Activated effector memory CD4-positive, alpha-beta T cell treated with Interleukin-2 at 50 U/mL for 16 hours (primary cell): ENCODE measurements at places on chromosomes 4 and X.

GRCh38 chr4:103567591-103567990 is 152.2 kb downstream of the TACR3 start:
- DNase-seq: no peak

- DNase-seq: no peak
Observed at GRCh38 chrX:75390470-75390869, 116.6 kb downstream of the UPRT start.

- no peak for DNase-seq
Observed at GRCh38 chr4:15260758-15261157, 167.1 kb upstream of the C1QTNF7 start.

DNA sequence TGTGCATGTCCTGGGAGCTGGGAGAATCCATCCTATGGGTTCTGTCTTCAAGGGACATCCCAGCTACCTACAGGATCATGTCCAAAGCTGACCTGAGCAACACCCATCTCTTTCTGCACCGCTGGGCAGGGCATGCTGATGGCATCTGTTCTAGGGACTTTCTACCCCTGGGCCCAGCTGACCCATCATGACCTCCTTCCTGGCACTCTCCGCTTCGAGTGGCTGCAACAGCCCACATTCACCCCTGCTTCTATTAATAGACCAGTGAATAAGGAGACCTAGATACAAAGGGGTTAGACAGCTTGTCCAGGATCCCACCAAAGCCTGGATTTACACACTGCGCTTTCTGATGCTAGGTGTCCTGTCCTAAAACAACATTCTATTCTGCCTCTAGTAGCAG is 44.6 kb upstream of the GPR173 start:
- DNase-seq: no peak

GRCh38 chr4:102620697-102621497 is 119.7 kb downstream of the NFKB1 start:
- no peak for DNase-seq

DNA sequence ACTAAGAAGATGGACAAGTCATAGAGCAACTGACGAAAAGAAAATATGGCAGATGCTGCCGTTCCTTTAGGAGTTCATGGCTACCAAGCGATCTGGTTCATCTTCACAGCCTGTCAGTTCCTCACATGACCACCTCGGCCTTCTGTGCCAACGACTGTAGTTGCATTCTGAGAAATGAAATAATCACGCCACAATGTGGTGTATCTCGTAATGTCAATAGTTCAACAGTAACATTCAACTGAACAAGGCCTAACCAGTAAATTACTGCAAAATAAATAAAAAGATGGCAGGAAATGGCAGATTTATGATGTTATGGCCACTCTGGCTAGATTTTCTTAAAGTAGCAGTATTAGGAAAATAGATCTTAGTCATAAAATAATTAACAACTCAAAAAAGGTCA is 4.4 kb downstream of the GPRIN3 start:
- peak; percentile 56 for DNase-seq

- no peak for DNase-seq
Observed at GRCh38 chr4:100289530-100289888, 99.2 kb upstream of the DDIT4L start.

GRCh38 chr4:74623041-74623440 is 171.3 kb downstream of the BTC start:
- no peak for DNase-seq

DNA sequence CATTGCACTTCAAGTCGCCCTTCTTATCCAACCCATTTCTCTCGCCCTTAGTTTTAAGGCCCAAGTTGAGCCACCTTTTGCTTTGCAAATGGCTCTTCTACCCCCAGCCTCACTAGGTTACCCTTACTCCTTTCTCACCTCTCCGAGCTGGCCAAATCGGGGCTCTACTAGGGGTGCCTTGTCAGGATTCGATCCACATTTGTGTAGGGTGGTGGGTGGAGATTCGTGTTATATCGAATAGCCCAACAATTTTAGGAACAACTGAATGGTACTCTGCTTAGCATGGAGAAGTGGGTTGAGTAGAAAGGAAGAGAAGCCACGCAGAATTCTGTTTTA is 3.5 kb downstream of the SLIT2 start:
- no peak for DNase-seq

GRCh38 chr4:119933606-119934005 is 133.0 kb downstream of the MAD2L1 start:
- no peak for DNase-seq

DNA sequence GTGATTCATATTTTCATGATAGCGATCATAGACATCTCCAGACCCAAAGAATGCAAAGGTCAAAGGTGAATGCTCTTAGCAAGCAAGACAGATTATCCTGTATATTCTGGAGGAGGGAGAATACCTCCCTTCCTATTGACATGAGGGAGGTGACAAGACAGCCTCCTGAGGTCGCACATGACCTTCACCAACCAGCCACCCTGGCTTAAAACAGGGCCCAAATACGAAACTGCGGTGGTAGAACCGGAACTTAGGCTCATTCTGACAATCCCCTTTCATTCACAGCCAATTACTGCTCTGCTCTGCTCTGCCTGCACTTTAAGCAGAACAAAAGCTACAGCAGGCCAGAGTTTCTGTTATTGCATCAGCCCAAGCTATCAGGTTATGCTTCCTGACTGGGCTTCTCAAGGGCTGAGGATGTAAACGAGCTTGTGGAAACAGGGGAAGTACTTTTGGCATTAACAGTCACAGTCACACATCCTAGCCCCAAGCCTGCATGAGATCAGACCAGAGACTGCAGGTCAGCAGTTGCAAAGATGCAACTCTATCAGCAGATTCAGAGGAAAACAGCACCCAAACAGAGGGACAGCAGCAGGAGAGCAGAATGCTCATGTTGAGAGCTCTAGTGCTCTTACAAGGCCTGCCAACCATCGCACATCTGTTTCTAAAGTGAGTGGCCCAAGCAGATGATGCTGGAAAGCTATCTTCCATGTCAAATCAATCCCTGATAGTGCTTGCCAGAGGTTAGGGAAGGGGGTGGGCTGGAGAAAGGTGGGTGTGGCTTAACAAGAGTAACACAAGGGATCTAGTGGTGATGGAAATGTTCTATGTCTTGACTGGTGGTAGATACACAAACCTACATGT is 51.3 kb upstream of the MAP3K15 start:
- DNase-seq: no peak

- DNase-seq: no peak
Observed at GRCh38 chr4:79588679-79589078, 180.7 kb upstream of the GK2 start.

- no peak for DNase-seq
Observed at GRCh38 chr4:143402776-143403552, 66.3 kb downstream of the GAB1 start.

- DNase-seq: no peak
Observed at GRCh38 chr4:169260217-169260866, 10.4 kb downstream of the SH3RF1 start.

- DNase-seq: no peak
Observed at GRCh38 chr4:142416121-142416520, 430.0 kb downstream of the INPP4B start.

DNA sequence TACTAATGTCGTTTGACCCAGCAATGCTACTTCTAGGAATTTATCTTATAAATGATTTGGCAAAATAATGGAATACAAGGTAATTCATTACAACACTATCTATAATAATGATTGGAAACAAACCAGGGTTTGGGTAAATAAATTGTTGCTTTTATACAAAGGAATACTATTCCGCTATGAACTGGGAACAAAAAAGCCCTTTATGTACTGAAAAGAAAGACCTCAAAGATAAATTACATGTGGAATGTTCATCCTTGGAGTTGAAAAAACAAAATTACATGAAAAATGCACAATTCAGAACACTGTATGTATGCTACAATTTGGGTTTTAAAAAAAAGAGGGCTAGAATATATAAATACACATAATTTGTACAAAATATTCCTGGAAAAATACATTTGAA is 5.2 kb upstream of the NUP54 start:
- DNase-seq: no peak

DNA sequence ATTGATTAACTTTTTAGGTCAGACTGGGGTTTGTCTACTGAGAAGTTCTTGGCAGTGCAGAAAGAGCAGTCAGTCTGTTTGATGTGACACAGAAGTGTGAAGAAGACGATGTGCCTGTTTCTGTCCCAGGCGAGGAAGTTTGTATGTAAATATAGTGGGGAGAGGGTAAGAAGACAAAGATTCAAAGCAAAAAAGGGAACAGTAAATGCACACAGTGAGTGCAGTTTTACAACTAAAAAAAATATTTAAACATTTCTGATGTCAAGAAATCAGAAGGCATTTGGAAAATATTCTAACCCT is 264.9 kb downstream of the RAPGEF2 start:
- DNase-seq: no peak

DNA sequence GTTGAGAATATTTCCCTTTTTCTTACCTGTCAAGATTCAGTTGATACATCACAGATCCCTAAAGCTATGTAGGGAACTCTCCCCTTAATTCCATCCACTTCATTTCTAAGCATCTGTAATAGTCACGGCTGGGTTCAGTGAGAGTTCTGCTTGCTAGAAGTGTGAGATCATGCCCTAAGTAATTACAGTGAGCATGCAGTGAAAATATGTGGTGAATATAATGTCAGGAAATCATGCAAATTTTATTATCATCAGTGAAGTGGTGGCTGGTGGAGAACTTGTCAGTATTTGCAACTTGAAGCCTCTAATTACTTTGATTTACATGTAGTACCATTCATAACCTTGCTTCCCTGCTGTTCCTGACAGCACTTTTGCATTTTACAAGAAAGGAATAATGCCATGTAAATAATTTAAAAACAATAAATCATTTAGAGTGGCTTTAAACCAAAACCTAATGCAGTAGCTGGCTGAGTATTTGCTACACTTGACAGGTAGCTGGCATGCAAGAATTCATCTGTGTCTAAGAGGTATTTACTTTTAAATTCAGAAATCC is 28.3 kb upstream of the CFAP299 start:
- no peak for DNase-seq

- DNase-seq: no peak
Observed at GRCh38 chr4:185272245-185272644, 62.8 kb downstream of the SNX25 start.

- DNase-seq: no peak
Observed at GRCh38 chr4:17064959-17065358, 166.5 kb upstream of the LDB2 start.
